ENCODE measurements at places on chromosomes 2 and 18.

- no peak for DNase-seq
Observed at GRCh38 chr2:98538280-98539041, 69.9 kb downstream of the COA5 start.

GRCh38 chr2:2847209-2847676 lies 516.2 kb upstream of the MYT1L start:
- DNase-seq = no peak

- DNase-seq = no peak
Observed at GRCh38 chr2:201279079-201279478, 18.7 kb downstream of the CASP8 start.

GRCh38 chr2:190615555-190616200 lies 33.2 kb upstream of the NAB1 start:
- DNase-seq = no peak

DNA sequence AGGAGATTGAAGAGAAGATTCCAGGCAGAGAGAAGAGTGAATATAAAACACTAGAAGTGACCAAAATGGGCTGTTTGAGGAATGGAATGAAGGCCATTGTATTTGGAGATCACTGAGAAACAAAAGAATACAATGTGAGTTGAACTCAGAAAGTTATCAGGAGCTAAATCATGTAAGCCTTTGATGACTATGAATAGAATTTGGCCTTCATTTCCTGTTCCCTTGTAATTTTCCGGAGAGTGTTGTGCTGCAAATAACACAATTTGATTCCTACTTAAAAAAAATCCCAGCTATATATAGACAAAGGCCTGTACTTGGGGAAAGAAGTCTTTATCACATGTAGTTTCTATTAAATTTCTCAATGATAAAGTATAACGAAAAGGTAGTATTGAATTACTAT lies 33.7 kb upstream of the KYNU start:
- no peak for DNase-seq

DNA sequence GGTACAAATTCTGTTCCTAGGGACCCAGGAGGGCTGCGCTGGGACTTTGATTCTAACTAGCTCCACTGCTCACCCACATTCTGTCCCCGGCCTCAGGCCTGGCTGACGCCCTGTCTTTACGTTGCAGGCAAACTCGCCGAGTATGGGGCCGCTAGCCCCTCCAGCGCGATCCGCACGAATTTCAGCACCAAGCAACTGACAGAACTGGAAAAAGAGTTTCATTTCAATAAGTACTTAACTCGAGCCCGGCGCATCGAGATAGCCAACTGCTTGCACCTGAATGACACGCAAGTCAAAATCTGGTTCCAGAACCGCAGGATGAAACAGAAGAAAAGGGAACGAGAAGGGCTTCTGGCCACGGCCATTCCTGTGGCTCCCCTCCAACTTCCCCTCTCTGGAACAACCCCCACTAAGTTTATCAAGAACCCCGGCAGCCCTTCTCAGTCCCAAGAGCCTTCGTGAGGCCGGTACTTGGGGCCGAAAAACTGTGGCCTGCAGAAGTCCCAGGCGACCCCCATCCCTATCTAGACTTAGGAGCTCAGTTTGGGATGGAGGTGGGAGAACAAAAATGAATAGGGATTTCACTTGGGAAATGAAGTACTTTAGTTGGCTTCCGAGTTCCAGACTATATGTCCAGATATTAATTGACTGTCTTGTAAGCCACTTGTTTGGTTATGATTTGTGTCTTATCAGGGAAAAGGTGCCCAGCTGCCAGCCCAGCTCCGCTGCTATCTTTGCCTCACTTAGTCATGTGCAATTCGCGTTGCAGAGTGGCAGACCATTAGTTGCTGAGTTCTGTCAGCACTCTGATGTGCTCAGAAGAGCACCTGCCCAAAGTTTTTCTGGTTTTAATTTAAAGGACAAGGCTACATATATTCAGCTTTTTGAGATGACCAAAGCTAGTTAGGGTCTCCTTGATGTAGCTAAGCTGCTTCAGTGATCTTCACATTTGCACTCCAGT lies 1.5 kb downstream of the HOXD1 start:
- DNase-seq = no peak

DNA sequence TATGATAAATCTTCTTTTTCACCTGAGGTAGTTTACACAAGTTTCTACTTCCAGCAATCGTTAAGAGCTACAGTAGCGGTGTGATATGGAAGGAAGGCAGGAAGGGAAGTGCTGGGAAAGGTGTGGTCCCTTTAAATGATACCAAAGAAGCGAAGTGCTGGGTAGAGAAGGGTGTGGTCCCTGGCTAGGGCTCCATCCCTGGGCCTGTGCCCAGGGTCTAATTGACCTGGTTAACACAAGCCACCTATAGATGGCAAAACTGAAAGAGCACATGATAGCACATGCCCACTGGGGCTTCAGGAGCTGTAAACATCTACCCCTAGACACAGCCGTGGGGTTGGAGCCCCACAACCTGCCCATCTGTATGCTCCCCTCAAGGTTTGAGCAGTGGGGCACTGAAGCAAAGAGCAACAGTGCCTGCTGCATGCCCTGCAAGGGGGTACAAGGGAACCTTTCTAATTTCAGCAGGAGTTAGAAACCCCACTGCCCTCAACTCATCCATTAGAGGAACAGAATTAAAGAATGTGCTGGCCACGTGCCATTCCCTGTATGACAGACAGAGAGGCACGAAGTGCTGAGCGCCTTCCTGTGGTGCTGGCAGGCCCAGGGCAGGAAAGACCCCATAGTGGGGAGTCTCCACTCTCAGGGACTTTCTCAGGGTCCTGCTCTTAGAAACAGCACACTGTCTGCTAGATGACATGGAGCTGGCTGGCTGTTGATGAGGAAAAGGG lies 153.1 kb upstream of the LMAN1 start:
- no peak for DNase-seq

- no peak for DNase-seq
Observed at GRCh38 chr2:41992056-41992642, 55.7 kb upstream of the PKDCC start.

DNA sequence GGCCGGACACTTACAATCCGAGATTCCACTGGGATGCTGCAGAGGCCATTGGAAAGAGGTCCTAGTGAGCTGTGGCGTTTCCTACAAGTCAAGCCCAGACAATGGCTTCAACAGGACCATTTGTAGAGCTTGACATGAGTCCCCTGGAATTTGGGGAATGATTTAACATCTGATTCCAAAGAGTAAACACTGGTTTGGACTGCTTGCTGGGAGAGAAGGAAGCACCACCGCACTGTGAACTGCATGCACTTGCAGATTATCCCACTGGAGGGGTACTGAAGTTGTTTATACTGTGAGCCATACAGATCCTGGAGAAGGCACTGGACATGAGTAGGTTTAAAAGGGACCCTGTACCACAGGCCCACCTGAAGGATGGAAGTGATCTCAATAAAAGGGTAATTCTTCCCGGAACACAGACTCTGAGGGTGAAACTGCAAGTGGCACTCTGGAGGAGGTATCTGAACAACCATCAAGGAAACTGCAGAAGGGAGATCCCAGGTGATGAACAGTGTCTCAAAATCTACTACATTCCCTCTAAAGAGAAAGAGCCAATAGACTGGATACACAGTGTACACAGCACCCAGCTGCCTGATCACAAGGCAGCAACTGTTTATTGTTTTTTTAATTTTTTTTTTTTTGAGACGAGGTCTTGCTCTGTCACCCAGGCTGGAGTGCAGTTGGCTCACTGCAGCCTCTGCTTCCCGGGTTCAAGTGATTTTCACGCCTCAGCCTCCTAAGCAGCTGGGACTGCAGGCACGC lies 4.3 kb upstream of the RAB6C start:
- DNase-seq = no peak

DNA sequence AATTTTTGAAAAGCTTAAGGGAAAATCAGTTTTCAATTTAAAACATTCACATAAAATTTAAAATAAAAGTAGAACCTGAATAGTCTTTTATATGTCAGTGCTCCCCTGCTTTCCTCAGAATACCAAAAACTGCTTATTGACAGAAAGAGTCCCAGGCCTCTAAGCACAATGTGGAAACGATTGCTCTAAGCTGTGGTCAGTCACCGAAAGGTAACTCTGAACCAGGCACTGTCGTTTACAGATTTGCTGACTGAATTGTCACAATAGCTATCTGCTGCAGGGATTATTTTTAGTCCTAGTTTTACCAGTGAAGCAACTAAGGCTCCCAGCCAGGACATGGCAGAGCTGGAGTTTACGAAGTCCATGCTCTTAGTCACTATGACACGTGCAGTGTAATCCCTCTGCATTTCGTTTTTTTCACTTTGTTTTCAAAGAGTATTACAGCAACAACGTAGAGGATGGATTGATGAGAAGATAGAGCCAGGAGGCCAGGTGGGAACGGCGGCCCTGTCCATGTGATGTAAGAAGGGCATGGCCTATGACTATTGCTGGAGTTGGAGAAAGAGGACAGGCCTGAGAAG lies 28.1 kb upstream of the TMEM247 start:
- DNase-seq = no peak

- DNase-seq = no peak
Observed at GRCh38 chr2:31216734-31217133, 581 bp downstream of the CAPN14 start.

DNA sequence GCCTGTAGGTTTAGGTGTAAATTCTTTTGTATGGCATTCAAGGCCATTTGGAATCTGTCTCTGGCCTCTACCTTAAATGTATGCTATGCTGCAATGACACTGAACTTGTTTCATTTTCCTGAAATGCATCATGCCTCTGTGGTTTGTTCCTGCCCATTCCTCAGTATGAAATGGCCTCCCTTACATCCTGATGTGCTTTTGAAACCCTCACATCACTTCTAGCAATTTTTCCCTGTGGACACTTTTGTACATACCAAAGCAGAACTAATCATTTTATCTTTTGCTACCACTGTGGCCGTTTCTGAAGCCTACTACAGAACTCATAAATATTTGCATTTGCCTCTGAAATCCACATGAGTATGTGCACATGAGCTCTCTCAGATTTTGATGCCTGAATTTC lies 557.2 kb downstream of the ERBB4 start:
- DNase-seq = no peak

DNA sequence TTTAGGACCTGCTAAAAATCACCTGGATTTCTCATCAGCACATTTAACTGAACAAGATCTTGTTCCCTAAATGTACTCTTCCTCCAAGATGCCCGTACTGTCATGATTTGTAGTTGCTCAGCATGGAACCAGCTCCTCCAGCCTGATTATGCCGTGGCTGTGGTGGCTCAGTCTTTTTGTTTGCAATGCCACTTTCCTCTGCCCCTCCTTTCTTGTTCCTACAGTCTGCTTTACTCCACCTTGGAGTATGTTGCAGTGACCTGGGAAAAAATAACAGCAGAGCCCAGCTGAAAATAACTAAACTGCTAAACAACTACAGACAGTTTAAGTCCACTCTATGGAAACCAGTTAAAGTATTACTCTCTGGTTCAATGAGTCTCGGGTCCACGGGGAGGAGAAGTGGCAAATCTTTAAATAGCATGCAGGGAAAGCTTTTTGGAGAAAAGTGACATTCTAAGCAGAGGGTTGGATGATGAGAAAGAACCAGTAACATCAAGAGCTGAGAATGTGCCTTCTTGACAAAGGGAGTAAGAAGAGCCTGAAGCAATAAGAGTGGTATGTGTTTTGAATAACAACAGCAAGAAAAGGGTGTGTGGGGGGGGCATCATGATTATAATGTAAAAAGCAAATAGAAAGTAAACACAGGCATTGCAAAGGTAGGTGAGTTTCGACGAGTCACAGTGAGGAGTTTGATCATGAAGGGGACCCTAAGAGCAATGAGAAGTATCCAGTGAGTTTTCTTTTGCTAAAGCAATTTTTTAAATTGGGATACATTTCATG lies 225.7 kb downstream of the TMX3 start:
- no peak for DNase-seq

- DNase-seq = no peak
Observed at GRCh38 chr2:169330555-169331198, 31.7 kb downstream of the LRP2 start.

Data from epithelial cell of prostate (primary cell).